ENCODE measurements at places on chromosomes 7 and 10.

DNA sequence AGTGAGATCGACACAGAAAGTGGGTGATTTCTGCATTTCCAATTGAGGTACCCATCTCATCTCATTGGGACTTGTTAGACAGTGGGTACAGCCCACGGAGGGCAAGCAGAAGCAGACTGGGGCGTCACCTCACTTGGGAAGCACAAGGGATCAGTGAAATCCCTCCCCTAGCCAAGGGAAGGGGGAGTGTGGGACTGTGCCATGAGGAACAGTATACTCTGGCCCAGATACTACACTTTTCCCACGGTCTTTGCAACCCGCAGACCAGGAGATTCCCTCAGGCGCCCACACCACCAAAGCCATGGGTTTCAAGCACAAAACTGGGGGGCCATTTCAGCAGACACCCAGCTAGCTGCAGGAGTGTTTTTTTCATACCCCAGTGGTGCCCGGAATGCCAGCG lies 99.8 kb downstream of the ODAD2 start:
- DNase-seq = no peak

DNA sequence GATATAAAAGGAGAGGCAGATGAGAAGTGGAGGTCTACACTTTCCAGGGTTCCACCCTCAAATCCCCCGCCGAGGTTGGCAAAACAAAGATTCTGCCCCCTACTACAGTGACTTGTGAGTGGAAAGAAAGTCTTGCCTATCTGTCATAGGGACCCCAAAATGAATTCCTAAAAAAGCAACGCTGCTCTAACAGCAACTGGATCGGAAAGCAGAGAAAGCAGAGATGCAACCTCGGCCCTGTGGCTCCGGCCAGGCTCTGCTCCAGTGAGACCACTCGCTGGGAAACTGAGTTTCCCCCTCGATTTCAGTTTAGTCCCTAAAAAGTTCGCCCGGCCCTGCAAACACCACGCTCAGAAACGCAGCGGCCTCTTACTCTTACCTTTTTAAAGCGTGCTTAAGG lies 297.9 kb upstream of the NFE2L3 start:
- no peak for DNase-seq

GRCh38 chr10:58723966-58724365 lies 211.3 kb downstream of the BICC1 start:
- DNase-seq = no peak

- no peak for DNase-seq
Measured at GRCh38 chr7:14687241-14687640, 215.3 kb downstream of the DGKB start.

DNA sequence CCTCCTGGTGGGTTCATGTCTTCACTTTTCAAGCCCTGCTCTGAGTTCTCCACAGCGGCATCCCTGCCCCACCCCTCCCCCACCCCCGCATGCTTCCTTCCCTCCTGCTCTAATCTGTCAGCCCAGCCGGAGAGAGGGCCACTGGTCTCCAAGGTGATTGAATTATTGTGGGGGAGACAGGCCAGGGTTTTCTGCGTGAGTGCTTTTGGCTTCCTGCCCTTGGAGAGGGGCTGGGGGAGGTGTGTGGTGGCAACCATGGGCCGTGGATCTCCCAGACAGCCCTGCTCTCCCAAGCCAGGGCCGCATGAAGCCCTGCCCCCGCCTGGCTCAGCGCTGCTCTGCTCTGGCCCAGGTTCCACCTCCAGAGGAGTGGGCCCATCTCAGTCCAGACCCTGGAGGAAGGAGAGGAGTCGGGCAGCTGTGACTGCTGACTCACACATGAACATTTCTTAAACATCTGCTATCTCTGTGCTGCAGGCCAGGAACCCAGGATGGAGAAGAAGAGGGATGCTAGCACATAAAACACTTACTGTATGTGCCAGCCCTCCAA lies 109.9 kb downstream of the ZMIZ1 start:
- no peak for DNase-seq

- DNase-seq = no peak
Measured at GRCh38 chr7:134587750-134588149, 38.8 kb downstream of the AKR1B15 start.

- DNase-seq = no peak
Measured at GRCh38 chr7:98802088-98802780, 67.6 kb downstream of the TMEM130 start.

DNA sequence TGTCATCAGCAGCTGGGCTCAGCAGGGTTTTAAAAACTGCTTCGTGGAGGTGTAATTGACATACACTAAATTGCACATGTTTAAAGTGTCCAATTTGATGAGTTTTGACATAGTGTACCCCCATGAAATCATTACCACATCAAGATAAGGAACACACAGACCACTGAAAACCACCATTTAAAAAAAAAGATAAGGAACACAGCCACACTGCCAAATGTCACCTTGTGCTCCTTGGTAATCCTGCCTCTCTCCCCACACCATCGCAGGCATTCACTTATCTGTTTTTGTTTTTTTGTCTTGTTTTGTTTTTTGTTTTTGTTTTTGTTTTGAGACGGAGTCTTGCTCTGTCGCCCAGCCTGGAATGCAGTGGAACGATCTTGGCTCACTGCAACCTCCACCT lies 75.0 kb downstream of the NEURL1 start:
- no peak for DNase-seq

- no peak for DNase-seq
Measured at GRCh38 chr10:119502618-119503155, 39.8 kb downstream of the RGS10 start.

GRCh38 chr10:59971915-59972314 lies 65.6 kb upstream of the CCDC6 start:
- DNase-seq = no peak

- DNase-seq = no peak
Measured at GRCh38 chr7:39608278-39608677, 15.1 kb upstream of the RALA start.

DNA sequence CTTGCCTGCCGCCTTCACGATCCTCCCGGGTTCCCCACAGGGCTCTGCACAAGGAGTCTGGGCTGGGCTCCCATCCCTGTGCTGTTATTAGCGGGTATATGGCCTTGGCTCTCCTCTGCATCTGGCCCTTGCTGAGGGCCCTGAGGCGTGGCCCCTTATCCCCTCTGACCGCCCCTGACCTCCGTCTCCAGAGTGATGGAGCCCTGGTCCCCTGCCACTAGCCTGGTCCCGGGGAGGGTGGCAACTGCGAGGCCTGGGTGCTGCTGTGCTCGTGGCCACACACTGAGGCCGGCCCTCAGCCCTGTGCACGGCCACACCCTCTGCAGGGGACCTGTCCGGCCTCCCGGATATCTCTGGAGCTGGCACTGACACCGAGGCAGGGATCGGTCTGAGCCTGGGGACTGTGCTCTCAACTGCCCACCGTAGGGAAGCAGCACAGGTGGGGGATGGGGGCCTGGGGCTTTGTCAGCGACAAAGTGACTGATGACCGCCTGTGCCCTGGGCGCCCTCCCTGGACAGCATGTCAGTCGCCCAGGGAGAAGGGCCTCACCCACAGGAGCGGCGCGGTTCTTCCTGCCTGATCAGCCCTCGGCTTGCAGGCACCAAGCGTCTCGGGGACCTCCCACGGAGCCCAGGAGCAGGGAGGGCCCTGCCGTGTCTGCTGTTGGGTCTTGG lies 72.4 kb downstream of the NKX6-2 start:
- DNase-seq = no peak

DNA sequence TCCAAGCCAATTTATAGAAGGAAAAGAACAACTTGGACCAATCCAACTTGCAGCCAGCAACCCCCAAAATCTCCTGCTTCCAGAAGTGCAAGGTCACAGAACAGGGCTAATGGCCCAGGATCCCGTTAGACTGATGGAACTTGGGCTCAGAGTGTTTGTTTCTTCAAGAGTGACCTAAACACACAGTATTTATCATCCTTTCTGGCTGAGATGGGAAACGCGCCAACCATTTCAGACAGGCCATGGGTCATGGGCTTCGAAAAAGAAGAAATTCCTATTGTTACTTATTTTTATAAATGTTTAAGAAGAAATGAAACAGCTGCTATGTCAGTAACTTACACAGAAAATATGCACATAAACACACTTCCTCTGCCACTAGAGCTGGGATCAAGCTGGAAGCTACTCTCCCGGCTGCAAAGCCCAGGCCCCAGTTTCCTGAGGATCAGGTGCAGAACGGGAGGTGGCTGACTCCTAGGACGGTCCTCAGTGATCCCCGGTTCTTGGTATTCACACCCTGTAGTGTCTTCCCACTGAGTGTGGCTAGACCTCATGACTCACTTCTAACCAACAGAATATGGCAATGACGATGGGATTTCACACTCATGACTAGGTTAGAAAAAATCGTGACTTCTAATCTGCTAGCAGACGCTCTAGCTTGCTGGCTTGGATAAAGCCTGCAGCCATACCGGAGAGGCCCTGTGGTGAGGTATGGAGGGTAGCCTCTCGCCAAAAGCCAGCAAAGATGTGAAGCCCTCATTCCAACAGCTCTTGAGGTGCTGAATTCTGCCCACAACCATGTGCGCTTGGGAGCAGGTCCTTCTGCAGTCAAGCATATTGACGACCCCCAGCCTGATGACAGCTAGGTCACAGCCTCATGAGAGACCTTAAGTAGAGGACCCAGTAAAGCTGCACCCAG lies 60.2 kb downstream of the CHST15 start:
- no peak for DNase-seq

- DNase-seq = no peak
Measured at GRCh38 chr10:119306986-119307392, 99.6 kb downstream of the GRK5 start.

- DNase-seq = no peak
Measured at GRCh38 chr7:51455513-51455912, 138.9 kb upstream of the COBL start.

GRCh38 chr10:8811201-8811600 lies 756.7 kb downstream of the GATA3 start:
- DNase-seq = no peak

- no peak for DNase-seq
Measured at GRCh38 chr7:81944058-81944457, 174.2 kb upstream of the HGF start.

DNA sequence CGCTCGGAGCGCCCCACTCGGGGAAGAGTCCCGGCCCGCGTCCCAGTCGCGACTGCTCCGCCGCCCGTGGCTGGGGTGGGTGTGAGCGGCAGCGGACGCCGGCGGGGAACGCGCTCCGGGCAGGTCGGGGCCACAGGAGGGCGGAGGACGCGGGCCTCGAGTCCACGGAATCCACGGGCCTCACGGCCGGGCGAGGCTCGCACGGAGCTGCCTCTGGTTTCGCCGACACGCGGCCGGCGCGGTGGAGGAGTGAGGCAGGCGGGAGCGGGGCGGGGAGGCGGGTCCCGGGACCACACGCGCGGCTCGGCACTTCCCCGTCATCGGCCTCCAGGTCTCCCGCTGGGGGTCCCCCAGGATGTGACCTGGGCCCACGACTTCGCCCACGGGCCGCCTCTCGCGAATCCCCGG lies 533 bp upstream of the NKX6-2 start:
- DNase-seq = no peak

DNA sequence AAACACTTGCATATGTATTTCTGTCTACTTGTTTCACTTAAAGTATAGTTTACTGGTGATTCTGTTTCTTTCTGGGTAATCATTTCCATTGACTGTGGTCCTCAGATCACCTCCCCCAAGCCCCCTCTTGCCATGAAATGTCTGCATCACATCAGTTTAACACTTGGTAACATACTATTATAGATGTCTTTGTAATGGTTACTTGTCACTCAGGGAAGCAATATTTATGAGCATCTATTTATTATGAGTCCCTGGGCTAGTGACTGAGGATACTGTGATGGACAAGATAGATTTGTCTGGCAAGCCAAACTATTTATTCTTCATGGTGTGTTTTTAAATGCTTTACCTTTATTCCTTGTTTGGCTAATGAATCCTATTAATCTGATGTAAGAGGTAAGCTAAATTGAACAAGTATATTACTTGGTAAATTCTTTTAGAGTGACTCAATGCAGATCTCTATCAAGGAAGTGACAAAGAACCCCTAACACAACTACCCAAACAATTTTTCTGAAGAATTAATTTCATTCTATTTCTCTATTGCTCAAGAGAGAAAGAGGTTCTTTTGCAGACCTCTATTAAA lies 270.9 kb downstream of the RELN start:
- DNase-seq = no peak

DNA sequence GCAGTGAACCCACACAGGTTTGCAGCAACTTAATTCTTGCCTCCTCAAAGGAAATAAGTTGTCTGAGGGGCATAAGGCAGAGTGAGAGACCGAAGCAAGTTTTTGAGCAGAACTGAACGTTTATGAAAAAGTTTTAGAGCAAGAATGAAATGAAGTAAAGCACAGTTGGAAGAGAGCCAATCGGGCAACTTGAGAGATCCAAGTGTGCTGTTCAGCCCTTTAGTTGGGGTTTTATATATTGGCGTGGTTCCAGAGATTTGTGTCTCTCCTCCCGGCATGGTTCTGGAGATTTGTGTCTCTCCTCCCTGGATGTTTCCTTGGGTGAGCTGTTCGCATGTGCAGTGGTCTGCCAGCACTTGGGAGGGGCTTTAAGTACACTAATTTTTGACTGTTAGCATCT lies 141.4 kb upstream of the DGKB start:
- DNase-seq = no peak

DNA sequence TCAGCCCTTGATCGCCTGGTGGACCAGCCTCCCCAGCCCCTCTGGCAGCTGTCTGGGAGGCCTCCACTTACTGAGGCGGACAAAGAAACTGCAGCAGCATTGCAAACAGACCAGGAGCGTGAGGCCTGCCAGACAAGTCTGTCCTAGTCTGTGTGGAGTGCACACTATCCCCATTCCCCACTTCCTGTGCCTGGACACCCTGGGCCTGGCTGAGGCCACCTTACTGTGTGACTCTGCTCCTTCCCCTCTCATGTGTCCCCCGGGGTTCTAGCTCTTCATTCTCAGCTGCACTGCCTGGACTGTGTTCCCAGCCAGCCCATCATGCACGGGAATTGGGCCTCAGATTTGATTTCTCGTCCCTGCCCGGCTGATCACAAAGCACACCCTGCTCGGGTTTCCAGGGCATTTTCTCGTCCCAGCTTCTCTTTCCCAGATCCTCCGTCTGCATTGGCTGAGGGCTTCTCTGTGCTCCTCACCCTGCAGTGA lies 16.7 kb upstream of the C10orf90 start:
- no peak for DNase-seq

- no peak for DNase-seq
Measured at GRCh38 chr10:124500757-124501156, 39.1 kb downstream of the LHPP start.
